B cell (primary cell): ENCODE measurements at places on chromosomes 1 and 21.

DNA sequence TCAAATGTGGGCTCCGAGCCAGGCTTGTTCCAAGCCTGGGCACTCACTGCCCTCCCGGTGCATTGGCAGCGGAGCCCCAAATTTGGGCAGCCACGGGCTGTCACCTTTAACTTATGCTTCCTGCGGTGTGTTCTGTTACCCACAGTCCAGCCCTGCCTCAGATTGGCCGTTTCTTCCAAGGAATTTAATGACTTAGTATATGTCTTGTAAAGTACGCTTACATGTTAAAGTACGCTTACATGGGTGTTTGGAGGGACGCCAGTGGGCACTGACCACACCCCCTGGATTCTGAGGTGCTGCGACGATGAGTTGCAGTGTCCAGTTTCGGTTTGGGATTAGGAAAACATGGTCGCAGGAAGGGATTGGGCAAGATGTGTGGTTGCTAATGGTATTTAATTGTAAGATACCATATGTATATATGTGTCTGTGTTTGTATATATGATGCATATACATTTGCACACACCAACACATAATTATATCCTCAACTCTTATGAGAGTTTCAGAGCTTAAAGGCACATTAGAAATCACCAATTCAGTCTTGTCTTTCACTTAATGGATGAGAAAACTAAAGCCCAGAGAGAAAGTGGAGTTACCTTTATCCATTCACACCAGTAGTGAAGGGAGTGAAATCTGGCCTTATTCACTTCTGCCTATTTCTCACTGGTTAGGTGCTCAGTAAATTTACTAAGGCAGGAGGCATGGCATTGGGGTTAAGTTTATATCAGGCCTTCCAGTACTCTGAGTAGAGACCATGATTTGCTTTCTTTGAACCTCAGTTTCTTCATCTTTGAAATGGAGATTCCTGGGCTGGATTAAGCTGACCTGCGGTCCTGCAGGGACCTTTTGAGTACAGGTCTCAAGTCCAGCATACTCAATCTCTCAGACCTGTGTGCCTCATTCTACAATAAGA lies 1.0 kb downstream of the SMYD2 start:
- no peak for DNase-seq

- no peak for DNase-seq
These were observed 37.5 kb downstream of the ZNF281 start for GRCh38 chr1:200372095-200372884.

GRCh38 chr1:75135573-75136194 lies 1.5 kb downstream of the LHX8 start:
- DNase-seq, result peak; percentile 14

DNA sequence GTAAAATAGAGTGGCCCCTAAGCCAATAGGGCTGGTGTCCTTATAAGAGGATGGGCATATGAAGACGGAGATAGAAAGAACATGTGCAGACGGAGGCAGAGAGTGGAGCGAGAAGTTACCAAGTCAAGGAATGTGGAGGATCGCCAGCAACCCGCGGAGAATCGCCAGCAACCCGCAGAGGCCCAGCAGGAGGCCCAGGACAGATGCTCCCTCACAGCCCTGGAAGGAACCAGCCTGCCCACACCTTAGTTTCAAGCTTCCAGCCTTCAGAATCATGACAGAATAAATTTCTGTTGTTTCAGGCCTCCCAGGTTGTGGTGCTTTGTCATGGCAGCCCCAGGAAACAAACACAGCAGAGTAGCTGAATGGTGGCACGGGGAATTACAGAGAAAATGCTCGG lies 9.6 kb downstream of the CLDN14 start:
- DNase-seq, result no peak

DNA sequence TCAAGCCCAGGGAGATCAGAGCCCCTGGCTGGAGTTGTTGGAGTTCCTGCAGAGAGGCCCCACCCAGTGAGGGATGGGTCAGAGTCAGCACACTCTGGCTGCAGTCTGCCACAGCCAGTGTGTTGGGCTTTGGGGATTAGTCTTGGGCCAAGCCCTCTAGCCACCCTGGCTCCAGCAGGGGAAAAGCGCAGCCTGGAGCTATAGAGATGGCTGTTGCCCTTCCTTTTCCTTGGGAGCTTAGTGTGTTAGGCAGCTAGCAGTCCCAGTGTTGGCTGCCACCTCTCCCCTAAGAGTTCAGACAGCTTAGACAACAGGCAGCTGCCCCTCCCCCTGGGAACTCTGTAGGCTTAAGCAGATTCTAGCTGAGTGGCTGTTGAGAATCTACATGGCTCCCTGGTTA lies 45.1 kb downstream of the DPT start:
- no peak for DNase-seq
